Activated naive CD4-positive, alpha-beta T cell (primary cell): ENCODE measurements at places on chromosomes 3 and 15.

DNA sequence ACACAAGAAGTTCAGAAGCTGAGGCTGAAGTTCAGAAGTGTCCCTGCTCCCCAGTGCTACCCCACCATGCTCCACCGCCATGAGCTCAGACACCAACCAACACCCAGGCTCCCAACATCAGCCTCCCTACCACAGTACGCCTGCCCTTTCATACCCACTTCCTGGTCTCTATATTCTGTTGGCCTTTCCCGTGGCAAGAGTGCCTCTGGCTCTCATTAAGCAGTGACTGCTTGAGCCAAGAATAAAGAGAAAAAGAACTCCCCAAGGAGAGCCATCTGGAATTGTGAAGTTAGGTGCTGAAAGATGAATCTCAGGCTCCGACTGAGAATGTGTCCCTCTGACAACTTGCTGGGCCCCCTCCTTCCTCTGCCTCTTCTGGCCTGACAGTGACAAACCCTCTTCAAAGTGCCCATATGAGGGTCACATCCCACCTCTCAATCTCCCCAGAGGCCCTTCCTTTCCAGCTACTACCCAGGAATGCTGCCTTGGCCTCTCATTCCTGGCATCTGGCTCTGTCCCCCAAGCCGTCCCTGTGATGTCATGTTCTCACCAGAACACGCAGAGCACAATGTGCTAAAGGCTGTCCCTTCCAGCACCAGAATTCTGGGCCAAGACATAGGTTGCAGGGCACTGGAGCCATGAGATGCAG is 306.8 kb downstream of the NTRK3 start:
- no peak for DNase-seq

DNA sequence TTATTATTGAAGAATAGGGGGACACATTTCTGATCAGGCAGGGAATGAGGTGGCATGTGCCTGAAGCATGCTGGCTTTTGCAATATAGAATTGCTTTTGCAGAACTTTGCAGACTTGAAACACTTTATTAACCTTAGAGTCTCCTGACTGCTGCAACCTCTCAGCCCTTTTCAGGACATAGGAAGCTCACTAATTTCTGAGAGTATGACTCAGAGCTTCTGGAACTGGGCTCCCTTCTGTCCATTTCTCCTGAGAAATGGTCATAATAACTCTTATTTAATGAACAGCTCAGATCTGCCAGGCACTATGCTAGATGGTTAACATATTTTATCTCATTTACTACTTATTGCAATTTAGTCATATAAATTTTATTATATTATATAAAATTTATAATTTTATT is 38.6 kb upstream of the DGKG start:
- DNase-seq: no peak

GRCh38 chr3:138297059-138297607 is 32.5 kb downstream of the NME9 start:
- no peak for DNase-seq

- DNase-seq: no peak
Observed at GRCh38 chr3:111796566-111796965, 62.5 kb upstream of the PHLDB2 start.

DNA sequence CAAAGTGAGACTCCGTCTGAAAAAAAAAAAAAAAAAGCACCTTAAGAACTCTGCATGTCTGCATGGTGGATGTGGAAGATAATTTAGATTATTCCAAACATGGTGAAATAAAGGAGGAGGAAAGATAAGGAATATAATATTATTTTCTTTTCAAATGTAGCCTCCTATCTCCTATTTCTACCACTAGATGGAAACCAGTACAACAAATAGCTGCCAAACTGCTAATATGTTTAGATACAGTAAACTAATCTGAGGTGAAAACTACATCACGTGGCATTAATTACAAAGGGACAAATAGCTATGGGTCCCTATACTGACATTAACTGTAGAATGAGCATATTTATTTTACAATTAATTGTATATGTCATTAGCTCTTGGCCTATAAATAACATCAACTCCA is 197.8 kb downstream of the TBC1D5 start:
- no peak for DNase-seq

- DNase-seq: no peak
Observed at GRCh38 chr15:80308002-80308401, 56.0 kb upstream of the CTXND1 start.

DNA sequence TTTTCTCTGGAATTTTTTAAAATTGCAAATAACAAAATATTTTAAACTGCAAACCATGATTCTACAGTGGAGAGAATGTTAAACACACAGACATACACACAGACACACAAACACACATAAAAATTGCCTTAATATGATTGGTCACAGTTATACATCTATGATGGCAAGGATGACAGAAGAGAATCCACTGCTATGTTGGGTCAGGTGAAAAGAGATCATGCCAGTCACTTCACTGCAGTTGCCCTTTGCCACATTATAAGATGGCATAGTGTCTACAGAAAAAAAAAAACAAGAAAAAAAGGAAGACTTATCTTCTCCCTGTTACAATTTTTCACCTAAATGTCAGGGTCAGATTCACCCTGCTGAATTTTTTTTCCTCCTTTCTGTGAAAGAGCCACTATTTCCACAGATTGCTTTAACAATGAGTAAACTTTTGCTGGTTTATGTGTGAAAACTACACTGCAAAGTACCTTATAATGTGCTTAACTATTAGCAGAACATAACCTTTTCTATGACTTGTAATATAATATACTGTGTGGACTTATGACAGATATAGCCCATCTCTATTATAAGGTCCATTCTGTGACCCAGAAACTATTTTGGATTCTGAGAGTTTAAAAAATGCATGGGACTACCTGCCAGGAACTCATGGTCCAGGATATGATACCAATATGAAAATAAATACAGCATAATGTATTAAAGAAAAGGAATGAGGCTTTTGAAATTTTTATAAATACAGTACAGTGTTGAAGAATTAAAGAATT is 111.9 kb downstream of the RBMS3 start:
- no peak for DNase-seq

DNA sequence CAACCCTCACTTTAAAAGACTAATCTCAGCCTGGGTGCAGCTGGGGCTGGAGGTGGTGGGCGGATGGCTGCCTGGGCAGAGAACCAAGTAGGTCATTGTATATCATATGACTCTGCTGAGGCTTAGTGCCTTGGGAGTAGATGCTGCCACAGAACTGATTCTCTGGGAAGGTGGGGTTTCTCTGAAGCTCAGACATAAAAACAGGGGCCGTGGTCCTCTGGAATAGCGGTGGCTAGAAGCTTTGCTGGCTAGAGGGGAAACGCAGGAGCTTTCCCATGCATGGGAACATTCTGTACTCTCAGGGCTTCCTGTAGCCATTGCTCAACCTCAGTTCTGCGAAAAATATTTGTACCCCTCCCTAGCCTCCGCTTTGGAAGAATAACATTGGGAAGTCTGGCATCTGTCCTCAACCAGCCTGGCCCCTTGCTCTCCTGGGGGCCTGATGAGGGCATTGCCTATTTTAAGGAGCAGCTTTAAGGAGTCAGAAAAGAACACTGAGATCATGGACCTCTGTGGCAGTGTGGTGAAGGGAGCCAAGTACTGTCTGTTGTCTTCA is 14.7 kb downstream of the TIMP4 start:
- no peak for DNase-seq

- no peak for DNase-seq
Observed at GRCh38 chr3:10928961-10929471, 63.5 kb upstream of the SLC6A1 start.

DNA sequence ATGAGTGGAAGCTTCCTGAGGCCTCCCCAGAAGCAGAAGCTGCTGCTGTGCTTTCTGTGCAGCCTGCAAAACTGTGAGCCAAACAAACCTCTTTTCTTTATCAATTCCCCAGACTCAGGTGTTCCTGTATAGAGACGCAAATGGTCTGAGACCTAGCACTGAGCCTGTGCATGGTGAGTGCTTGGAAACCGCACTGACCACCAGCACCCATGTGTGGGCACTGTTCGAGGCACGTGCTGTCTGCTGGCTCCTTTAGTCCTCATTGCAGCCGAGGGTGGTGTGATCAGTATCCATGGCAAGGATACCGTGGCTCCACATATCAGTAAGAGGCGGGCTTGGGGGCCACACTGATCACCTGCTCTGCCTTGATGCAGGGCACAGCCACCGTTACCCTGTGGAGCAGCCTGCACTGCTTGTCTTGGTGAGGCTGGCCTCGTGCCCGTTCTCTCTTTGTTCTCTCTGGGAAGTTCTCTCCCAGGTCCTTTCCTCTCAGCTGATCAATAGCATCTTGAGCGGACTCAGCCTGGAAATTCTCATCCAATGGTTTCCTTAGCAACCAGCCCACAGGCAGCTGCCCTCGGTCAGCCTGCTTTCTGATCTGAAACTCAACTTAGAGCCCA is 101.0 kb downstream of the PLXNA1 start:
- no peak for DNase-seq

DNA sequence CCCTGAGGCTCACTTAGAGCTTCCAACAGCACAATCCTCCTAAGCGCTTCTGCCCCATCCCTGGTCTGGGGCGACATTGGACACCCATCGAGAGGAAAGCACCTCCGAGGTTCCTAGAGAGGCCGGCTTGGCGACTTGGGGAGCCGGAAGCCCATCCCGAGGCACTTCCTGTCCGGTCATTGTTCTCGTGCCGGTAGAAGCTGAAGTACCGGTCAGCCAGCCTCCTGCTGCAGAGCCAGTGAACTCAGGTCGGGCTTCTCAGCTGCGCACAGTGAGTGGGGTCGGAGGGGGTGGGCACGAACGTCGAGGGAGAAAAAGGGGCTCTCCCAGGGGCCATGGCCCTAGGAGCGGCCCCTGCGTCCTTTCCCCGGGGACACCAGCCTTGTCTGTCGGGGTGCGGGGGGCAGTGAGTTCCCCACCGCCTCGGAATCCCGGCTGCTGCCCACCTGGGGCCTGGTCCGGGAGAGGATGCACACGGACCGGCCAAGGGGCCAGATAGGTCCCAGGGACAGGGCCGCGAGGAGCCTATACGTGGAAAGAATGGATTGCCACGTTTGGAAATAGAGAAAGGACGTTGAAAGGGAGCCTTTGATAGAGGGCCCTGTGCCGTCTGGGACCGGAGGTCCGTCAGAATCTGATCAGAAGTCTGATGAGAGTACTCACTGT is at the start of gene ZNF35:
Gene ZNF35, plus strand, starts transcription at position 169 of the 666 bp plus-strand sequence. CDS start 2,336 bp downstream, outside the sequence.
- no peak for DNase-seq

DNA sequence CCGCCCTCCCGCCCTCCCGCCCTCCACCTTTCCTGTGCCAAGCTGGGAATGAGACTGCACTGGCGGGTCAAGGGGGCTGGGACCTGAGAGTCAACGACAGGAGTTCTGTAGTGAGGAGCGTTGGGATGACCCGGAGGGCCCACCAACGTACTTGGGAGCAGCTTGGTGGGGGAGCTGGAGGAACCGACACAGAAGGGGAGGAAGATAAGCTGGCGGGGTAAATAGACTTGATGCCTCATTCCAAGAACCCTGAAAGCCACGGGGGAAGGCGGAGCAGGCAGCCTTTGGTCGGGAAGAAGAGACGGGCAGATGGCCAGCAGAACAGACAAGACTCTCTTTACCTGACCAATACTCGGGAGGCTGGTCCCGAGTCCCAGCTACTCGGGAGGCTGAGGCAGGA is 277 bp downstream of the FMN1 start:
- no peak for DNase-seq

DNA sequence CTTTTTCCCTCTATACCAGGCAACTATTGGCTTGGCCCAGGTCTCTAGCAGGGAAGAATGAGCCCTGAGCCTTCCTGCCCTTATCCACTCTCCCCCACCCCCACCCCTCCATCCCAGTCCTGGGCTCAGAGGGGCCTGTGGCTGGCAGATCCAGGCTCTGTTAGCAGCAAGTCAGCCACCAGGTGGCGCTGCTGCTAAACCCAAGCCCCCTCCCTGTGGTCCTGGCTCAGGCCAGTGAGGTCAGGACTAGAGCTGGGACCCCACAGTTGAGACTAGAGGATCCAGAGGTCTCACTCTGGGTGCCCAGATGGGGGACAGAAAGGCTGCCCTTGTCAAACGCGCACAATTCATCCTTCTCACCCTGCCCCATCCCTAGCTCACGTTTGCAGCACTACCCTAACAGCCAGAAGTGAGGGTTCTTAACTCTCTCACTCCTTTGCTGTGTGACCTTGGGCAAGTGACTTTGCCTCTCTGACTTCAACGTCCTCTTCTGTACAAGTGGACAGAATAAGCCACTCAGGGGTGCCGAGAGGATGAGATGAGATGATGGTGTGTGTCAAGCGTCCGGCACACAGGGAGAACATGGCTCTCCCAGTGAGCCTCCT is 46.8 kb upstream of the SLC6A1 start:
- DNase-seq: peak; percentile 9

- DNase-seq: no peak
Observed at GRCh38 chr3:76300746-76301145, 515.4 kb upstream of the ZNF717 start.

- DNase-seq: no peak
Observed at GRCh38 chr3:42159706-42160472, 68.7 kb downstream of the TRAK1 start.

DNA sequence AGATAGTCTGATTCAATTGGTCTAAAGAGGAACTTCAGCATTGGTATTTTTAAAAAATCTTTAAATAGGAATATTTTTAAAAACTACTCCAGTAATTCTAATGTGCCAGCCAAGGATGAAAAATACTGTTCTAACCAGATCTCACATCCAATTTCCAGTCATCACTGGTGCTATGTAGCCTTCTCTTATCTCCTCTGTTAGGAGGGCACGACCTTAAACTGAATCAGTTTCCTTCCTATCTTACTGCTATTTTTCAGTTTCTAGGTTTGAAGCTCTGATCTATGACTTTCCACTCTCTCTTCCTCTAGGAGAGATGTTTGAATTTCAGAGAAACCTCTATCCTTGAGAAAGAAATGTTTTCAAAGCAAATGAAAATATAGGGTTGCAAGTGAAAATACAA is 31.9 kb downstream of the HAPLN3 start:
- DNase-seq: no peak

- no peak for DNase-seq
Observed at GRCh38 chr3:57031631-57032541, 28.6 kb upstream of the SPATA12 start.

GRCh38 chr3:47379411-47379899 is 1.4 kb upstream of the PTPN23 start:
- DNase-seq: no peak

DNA sequence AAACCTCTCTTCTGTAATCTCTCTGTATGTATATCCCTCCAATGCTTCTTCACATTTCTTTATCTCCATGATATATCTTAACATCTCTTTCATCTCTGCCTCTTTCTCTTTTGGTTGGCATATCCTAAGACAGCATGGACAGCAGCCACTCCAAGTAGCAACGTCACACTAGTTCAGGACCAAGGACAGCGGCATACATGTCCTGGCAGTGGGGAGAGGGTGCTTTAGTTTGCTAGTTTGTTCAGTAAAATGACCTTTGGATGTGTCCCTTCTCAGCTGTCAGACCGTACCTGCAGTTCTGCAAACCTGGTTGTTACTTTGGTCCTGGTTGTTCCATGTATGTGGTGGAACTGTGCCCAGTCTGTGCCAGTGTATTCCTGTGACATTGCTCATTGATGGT is 225.6 kb upstream of the ROPN1 start:
- DNase-seq: no peak
